ENCODE measurements at places on chromosomes 6 and 20.

DNA sequence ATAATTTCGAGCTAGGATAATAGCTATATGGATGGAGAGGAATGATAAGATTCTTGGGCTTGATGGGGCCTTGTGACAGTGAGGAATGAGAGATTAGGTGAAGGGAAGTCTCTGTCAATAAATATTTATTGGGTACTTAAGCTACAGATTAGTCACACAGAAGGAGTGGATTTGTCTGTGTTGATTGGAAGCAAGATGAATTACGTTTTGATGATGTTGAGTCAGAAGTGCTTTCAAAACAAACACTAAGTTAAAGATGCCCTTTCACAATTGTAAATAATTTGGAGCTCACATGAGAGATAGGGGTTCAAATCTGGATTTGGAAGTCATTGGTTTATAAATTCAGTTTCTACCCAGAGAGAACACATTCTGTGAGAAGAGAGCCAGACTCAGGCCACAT, 834.2 kb downstream of the KIF16B start:
- DNase-seq: no peak

DNA sequence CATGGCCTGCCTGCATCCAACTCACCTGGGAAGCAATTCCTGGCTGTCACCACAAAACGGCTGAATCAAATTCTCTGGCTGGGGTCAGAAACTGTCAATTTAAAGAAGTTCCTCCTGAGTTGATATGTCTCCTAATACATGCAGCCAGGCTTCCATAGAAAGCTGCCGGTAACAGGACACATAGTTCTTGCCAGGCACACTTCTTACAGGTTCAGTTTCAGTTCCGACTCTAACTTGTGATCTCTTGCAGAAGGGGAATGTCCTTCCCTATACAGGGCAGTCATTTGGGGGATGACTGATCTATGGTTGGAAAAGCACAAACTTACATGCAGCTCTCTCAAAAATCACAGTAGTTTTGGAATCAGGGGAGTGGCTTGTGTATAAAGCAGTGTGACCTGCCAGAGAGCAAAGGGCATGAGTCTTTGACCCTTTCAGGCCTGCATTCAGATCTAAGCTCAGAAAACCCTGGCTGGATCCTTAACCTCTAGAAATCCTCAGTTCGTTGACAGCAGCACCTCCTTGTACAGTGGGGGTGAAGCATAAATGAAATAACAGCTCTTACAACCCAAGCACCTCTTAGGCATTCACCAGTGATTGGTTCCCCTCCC, 195.6 kb downstream of the SCP2D1 start:
- DNase-seq: no peak

DNA sequence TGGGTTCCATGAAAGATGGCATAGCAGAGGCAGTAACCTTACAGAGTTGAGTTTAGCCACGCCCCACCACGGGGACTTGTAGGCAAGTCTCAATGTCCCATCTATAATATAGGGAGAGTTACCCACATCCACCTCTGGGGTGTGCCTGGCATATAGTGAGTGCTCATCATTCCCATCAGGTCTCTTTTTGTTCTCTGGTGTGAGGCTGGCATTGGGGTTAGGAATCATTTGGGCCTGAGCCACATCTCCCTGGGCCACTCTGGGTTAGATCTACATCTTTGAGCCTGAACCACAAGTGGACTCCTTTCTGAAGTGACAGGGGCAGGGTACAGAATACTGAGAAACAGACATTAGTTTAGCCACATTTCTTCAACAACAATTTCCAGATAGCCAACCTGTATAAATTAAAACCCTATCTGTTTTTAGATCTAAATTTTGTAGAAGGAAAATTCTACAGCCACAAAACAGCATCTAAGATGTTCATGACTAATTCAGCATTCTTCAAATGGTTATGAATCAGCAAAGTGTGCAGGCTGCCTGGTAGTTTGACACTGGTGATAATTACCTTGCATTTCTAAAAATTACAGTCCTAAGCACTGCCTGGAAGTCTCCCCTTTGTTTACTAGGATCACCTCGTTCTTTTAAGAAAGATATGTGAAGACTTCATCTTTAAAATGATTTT, 20.1 kb downstream of the RNF24 start:
- DNase-seq: peak; percentile 47

DNA sequence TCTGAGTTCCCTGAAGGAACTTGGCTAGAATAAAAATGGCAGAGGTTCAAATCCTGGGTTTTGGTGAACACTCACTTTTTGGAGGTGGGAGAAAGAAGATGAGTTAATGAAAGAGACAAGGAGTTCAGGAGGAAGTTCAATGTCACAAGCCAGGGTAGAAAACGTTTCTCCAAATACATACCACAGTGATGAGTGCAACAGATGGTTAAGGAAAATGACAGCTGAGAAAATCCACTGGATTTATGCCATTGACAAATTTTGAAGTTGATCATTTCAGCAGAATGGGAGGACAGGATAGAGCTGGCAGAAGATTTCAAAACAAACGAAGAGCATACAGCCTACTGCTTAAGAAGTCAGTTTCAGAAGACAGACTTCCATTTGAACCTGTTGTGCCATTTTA, 122.7 kb downstream of the GFRAL start:
- DNase-seq: no peak

GRCh38 chr20:4113615-4114603, 98.6 kb upstream of the RNF24 start:
- no peak for DNase-seq

DNA sequence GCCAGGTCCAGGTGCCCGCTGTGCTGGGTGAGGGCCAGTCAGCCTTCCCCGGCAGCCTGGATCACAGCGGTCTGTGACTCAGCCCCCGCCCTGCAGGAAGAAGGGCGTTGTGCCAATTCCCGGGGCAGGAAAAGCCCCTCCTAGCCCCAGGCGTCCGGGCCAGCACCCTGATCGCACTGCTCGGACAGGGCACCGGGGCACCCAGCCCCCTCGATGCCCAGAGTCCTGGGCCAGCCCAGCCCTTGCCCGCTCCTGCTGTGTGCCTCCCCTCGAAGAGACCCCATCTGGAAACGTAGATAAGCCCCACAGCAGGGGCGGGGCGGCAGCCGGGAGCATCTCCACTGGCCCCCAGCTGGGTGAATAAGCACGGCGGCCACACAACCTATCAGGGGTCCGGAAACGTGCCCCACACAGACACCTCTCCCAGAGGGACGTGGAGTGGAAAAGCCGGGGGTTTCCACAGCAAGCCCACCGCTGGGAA, 9.9 kb downstream of the LAMA5 start:
- DNase-seq: peak; percentile 58

DNA sequence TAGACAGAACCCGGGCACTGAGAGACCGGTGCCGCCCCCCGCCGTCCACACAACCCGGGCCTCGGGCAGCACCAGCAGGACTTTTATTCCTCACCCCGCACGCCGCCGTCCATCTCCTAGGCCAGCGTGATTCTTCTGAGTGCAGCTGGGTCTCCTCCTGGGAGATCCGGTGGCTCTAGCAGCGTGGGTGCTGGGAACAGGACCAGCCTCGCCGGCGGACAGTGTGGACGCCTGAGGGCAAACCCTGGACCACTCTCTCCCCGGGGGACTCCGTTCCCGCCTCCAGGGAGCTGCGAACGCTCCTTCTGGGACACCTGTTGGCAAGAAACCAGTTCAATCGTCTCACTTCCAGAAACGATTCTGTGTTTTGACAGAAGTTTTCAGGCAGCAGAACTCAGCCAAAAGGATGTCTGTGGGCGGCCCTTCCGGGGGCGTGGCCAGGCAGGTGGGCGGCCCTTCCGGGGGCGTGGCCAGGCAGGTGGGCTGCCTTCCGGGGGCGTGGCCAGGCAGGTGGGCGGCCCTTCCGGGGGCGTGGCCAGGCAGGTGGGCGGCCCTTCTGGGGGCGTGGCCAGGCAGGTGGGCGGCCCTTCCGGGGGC, 130.7 kb downstream of the DLL1 start:
- DNase-seq: no peak

- DNase-seq: no peak
Measured at GRCh38 chr6:117958536-117958935, 51.5 kb downstream of the SLC35F1 start.

GRCh38 chr6:42370323-42370985, 81.3 kb downstream of the TRERF1 start:
- no peak for DNase-seq

- DNase-seq: no peak
Measured at GRCh38 chr20:32564921-32565734, 20.0 kb downstream of the NOL4L start.

DNA sequence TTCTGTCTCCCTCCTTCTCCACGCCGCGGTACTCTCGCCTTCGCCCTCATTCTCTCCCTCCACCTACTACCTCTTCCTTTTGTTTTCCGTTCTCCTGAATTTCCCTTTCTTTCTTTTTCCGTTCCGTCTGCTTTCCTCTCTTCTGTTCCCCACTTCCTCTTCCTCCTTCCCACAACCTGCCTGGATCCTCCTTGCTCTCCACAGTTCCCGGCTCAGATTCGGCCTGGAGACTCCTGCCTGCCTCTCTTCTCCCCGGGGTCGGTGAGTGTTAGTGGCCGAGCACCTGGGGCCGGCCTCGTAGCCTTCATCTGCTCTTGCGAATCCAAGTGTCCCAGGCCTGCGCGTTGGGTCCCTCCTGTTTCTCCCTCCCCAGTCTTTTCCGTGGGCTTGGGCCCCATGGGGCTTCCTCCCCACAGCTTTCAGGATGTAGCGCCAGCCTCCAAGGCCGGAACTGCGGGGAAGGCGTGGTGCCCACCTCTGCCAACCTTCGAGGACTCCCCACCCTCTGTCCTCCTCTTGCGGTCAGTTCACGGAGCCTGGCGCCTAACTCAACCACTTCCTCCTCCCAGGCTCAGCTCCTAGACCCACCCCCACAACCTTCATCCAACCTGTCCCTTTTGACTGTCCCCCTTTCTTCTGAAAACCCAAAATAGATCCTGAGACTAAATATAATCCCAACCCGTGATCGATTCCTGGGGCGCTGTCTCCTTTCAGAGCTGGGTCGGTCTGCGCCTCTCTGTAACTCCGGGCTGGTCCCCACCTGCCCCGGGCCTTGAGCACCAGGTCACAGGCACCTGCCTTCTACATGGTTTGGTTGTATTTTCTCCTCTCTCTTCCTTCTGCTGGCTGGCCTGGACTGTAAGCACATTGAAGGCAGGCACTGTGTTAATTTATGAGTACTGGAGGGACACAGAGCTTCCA, 6.8 kb downstream of the NRN1 start:
- no peak for DNase-seq

- DNase-seq: no peak
Measured at GRCh38 chr6:14828201-14828611, 417.7 kb upstream of the JARID2 start.

- no peak for DNase-seq
Measured at GRCh38 chr6:150046943-150047342, 21.6 kb upstream of the RAET1L start.

DNA sequence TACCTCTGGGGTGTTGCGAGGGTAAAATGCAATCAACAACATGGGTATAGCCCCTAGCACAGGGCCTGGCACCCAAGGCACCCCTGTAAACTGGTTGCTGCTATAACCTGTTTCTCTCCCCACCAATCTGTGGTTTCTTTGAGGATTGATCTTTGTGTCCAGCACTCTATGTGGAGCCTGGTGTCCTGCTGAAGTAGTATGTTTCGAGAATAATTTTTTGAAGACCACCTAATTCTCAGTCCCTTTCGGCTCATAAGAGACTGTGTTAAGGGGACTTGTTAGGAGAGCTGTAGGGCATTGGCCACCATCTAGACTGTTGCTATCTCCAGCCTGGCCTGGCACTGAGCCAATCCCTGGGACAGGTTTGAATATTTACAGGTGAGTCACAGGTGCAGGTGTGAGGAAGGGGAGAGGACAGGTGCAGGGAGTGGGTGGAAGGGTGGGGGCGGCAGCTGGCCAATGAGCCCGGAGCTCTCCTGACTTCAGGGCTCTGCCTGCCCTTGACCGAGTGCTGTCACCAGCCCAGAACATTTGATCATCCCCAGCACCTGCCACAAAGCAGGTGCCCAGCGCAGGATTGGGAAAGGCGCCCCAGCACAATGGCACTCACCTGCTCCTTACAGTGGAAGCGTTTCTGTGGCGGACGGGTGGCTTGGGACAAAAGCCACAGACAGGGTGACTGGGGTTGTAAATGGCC, 8.1 kb upstream of the C20orf144 start:
- DNase-seq: peak; percentile 34

DNA sequence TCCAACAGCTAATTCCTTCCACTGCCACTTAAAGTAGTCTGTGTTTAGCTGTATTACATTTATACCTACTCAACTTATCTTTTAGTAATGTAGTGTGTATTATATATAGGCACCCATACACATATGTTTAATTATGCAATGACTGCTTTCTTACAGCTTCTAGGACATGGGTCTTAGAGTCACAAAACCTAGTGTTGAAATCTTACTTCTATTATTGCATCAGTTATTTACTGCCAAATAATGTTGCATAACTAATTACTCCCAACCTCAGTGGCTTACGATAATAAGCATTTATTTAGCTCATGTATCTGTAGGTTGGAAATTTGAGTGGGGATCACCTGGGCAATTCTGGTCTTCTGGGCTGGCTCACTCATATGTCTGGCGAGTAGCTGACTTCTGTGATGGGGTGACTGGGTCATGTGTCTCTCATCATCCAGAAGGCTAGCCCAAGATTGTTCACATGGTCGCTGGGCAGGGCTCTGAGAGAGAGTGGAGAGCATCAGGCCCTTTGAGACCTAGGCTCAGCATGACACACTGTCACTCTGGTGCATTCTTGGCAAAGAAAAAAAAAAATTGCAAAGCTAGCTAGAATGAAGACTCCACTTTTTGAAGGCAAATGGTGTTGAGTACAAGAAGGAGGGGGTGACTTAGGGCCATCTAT, 187.0 kb downstream of the PLCB1 start:
- no peak for DNase-seq

DNA sequence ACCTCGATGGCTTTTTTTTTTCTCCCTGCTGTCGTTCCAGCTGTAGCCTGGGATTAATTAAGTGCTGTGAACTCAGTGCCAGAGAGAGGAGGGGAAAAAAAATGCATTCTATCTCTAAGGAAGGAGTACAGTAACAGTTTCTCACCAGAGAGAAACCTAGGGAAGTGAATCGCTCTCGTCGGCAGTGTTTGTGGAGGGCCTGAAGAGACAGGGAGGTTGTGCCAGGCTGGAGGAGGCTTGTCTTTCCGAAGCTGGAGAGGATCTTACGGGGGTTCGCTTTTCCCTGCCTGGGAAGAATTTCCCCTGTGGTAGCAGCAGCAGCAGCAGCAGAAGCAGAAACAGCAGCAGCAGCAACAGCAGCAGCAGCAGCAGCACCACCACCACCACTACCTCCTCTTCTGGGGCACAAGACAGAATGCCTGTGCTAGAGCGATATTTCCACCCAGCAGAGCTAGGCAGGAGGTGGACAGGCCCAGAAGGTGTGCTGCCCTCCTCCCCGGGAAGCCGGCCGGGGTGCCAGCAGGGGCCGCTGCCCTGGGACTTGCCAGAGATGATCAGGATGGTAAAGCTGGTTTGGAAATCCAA, 186.5 kb downstream of the PDE7B start:
- no peak for DNase-seq
